ENCODE measurements at places on chromosomes 12 and 14.

DNA sequence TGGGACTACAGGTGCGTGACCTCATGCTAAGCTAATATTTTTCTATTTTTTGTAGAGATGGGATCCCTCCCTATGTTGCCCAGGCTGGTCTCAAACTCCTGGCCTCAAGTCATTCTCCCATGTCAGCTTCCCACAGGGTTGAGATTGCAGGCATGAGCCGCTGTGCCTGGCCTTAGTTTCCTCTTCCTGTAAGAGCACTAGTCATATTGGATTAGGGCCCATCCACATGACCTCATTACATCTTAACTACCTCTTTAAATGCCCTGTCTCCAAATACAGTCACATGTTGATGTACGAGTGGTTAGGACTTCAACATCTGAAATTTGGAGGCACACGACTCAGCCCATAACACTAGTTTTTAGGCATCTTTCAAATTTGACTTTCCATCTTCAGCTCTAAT lies 72.2 kb upstream of the RASSF3 start:
- DNase-seq: no peak

GRCh38 chr14:94581127-94581999 lies at the start of gene SERPINA5:
Gene SERPINA5 (plus strand): TSS chr14:94581426. CDS start chr14:94587363, 5,937 bp downstream.
- no peak for DNase-seq

DNA sequence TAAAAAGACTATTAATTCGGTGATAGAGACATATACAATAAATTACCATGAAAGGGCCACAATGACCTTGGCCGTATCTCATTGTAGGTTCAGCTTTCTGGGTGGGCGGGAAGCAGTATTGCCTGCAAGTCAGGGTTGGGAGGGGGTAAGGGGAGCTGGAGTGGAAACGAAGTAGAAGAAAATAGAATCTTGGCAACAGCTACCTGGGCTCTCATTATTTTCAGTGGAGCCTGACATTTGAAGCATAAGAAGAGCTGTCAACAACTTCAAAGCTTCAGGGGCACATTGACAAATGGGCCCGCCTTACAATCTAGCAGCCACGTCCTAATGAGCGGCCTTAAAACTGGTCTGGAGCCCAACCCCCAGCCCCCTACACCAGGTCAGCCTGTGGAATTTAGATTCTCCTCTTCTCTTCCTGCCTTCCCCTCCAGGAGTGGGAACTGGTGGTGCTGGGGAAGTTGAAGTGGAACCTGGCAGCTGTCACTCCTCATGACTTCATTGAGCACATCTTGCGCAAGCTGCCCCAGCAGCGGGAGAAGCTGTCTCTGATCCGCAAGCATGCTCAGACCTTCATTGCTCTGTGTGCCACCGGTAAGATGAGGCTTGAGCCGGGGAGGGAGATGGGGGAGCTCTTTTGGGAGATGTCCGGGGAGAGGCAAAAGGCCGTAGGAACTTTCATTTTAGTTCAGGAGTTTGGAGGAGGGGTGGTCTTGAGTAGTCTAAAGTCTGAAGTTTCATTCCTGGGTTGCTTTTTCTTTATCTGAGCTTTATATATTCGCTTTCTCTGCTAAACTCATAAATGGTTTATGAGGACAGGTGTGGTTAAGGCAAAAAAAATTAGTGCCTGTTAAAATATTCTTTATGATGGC lies 5.0 kb downstream of the CCND2 start:
- DNase-seq: no peak

- no peak for DNase-seq
These were observed 90.7 kb downstream of the NINJ2 start for GRCh38 chr12:572532-572899.

DNA sequence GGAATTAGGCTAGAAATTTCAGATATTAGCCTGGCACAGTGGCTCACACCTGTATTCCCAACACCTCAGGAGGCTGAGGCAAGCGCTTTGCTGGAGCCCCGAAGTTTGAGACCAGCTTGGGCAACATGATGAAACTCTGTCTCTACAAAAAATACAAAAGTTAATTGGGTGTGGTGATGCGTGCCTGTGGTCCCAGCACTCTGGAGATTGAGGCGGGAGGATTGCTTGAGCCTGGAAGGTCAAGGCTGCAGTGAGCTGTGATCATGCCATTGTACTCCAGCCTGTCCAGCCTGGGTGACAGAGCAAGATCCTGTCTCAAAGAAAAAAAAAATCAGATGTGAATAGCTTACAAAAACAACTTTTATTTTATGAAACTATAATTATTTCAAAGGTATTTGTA lies 15.1 kb downstream of the FRMD6 start:
- DNase-seq: no peak

DNA sequence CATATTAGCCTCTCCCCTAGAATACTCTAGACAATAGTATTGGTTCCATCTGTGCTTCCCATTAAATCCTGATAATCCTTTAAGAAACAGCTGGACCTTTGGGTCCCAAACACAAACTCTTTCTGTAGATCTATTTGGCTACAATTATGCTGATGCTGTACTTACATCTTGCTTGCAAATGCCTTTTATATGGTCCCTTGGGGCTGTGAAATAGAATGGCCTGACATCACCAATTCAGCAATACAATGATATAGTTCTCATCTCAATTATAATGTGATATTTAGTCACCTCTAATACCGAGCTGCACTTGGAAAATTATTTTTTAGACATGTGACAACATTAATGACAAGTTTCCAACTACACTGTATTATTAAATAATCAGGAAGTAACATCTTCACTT lies 261.5 kb downstream of the SOX5 start:
- DNase-seq: no peak

GRCh38 chr14:73741876-73742519 lies 27.8 kb upstream of the PNMA1 start:
- no peak for DNase-seq

DNA sequence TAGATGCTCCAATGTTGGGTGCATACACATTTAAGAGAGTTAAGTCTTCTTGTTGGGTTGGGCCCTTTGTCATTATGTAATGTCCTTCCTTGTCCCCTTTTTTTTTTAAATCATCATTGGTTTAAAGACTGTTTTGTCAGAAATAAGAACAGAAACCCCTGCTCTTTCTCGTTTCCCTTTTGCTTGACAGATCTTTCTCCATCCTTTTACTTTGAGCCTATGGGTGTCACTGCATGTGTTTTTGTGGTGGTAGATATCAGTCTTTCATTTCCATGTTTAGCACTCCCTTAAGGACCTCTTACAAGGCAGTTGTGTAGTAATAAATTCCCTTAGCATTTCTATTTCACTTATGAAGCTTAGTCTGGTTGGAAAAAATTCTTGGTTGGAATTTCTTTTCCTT lies 47.4 kb downstream of the RTN1 start:
- no peak for DNase-seq

- no peak for DNase-seq
These were observed 19.8 kb upstream of the CABP1 start for GRCh38 chr12:120620624-120621023.

- peak; percentile 74 for DNase-seq
These were observed 98.4 kb downstream of the EFCAB11 start for GRCh38 chr14:89855961-89856656.

DNA sequence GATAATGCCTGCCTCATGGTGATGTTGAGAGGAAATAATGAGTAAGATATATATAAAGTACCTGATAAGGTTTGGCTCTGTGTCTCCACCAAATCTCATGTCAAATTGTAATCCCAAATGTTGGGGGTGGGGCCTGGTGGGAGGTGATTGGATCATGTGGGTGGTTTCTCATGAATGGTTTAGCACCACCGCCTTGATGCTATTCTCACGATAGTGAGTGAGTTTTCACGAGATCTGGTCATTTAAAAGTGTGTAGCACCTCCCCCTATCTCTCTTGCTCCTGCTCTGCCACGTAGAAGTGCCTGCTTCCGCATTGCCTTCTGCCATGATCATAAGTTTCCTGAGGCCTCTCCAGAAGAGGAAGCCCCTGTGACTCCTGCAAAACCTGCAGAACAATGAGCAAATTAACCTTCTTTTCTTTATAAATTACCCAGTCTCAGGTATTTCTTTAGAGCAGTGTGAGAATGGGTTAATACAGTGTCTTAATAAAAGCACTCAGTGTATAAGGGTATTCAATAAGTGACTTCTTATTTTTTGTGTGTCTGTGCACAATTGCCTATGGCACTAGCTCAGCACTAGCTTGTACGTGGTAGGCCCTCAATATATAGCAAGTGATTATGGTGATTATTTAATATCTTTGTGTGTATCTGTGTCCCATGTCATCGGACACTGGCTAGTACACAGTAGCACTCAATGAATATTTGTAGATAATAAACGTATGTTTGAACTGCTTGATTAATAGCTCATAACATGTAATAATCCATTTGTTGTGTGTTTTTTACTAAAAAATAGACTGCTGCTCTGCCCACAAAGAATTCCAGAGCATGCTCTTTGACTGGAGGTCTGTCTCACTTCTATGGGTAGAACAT lies 138.1 kb upstream of the LMNTD1 start:
- DNase-seq: no peak

GRCh38 chr12:74775276-74775675 lies 237.6 kb downstream of the ATXN7L3B start:
- no peak for DNase-seq

DNA sequence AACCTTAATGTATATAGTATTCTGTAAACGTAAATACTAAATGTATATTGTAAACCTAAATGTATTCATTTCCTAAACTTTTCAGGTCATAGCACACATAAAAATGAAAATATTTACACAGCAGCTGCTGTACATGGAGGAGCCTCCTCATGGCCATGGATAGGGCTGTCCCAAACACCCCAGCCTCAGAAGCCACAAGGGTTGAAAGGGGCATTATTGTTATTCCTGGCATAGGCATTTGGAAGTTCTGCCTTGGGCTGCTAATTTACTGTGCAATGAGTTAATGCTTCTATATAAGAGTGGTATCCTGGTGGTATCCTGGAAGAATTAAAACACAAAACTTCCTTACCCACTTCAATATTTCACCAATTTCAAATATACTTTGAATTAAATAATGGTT lies 159.4 kb downstream of the SLC5A8 start:
- no peak for DNase-seq

- no peak for DNase-seq
These were observed 1.3 kb upstream of the NGB start for GRCh38 chr14:77272261-77272660.

GRCh38 chr12:90008277-90008676 lies 299.6 kb upstream of the ATP2B1 start:
- no peak for DNase-seq

- no peak for DNase-seq
These were observed 1345.6 kb downstream of the FSCB start for GRCh38 chr14:43161477-43161876.

GRCh38 chr12:3266638-3267037 lies 189.5 kb downstream of the TSPAN9 start:
- no peak for DNase-seq

- no peak for DNase-seq
These were observed 316.7 kb upstream of the KITLG start for GRCh38 chr12:88896958-88897357.

- DNase-seq: no peak
These were observed 9.0 kb upstream of the MLEC start for GRCh38 chr12:120677765-120678473.

GRCh38 chr12:66335746-66336145 lies 33.5 kb downstream of the HELB start:
- DNase-seq: no peak

GRCh38 chr14:35689000-35689460 lies 120.1 kb downstream of the RALGAPA1 start:
- no peak for DNase-seq

Measured in GM04503 (cell line).